ENCODE measurements at places on chromosomes 3 and 15. TPM values are rescaled to one million over a fixed set of nuclear protein-coding genes. Genes with fewer than 3 reads are reported as not detected.

ZDHHC23 gene
- total RNA-seq = 20.9 TPM

BCHE gene
- not detected for total RNA-seq

SERPINI2 gene
- not detected for total RNA-seq

WWTR1 gene
- total RNA-seq = 73.5 TPM
